Renal cortical epithelial cell (primary cell): ENCODE measurements at places on chromosomes 3 and 15.

DNA sequence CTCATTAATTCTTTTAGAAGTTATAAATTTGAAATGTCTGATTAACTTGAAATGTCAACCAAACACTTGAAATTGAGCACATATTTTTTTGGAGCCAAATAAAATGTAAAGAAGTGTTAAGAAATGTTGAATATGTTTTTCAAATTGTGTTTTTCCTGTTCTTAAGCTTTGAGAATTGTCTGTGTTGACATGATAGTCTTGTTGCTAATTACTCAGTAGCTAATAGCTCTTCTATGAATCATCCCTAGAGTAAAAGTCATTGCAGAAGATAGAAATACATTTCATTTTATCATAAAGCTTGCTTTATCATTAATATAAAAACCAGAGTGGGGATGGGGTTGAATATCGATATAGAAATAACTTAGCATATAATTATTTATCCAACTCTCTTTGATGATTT, 41.9 kb upstream of the ABHD10 start:
- DNase-seq = peak; percentile 49

DNA sequence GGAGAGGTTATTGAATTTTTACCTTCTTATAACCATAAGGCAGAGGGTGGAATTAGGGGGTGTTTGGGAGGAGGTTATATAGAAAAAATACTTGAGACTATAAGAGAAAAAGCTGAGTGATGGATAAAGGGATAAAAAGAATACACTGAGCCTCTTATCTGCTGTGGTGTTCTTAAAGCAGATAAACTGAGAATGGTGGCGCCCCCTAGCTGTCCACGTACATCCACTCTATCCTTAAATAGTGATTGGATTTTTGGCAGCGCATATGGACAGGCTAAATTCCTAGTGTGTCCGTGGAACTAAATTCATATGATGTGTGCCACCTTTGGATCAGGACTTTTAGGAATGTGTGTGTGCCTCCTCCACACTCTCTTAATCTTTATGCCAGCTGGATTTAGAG, 121.1 kb downstream of the OXSM start:
- peak; percentile 16 for DNase-seq

GRCh38 chr3:45656575-45657363, 32.4 kb upstream of the SACM1L start:
- DNase-seq = peak; percentile 94

DNA sequence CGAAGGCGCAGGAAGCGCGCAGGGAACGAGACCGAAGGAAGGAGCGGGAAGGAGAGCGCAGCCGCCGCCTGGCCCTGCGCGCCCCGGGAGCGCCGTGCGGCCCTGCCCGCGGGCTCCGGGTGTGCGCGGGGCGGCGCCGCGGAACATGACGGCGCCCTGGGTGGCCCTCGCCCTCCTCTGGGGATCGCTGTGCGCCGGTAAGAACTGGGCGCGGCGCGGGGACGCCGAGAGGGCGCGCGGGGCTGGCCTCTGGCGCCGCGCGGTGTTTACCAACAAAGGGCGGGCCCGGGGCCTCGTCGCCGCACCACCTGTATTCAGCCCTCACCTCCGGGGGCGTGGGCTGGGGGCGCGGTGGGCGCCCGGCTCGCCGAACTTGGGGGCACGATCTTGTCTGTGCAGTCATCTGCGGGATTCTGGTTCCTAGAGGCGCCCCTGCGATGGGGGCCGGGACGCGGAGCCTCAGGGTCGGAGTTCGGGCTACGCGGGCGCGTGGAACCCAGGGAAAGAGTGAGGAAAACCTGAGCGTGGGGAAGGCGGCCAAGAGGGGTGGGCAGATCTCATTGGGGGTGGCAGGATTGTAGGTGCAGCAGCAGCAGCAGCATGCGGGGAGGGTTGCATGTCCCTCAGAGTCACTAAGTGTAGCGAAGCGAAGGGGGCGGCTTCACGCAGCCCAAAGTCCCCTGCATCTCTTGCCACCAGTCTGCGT, 641 bp downstream of the ACVR2B start:
- DNase-seq = no peak

GRCh38 chr3:126718561-126719445, 14.8 kb downstream of the CHCHD6 start:
- DNase-seq = no peak

- no peak for DNase-seq
These were observed 289.9 kb downstream of the SHOX2 start for GRCh38 chr3:157816296-157816695.
